ENCODE measurements at places on chromosomes 1 and 21.
A peak's percentile ranks its signal among the peaks of the same experiment; 100 is the strongest.

GRCh38 chr1:229199261-229200243 lies 71.4 kb upstream of the RAB4A start:
- DNase-seq, result no peak

DNA sequence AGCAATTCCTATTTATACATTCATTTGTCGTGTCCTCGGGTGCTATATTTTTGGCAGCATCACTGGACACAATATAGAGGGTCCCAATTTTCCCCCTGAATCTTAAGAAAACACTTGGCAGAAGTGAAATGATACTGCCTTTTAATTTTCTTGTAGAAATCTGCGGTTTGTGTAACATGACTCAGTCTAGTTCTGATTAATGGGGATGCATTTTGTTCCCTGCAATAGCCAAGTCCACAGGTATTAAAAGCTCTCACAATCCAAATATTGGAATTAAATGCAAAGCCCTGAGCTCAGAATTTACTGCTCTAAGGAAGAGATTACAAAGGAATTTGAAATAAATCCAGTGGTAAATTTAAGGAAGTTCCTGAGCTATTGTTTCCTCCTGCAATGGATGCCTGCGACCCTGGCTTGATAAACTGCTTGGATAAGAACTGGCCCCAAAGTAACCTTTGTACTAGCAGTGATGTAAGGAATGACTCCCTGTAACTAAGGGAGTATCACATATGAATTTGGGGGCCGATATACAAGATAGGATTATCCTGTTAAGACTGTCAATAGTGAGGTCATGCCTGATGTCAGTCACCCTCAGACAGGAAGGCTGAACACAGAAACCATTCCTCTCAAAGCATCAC lies 349.7 kb upstream of the C1orf87 start:
- no peak for DNase-seq

- DNase-seq, result peak; percentile 62
These were observed 93.3 kb downstream of the PDE9A start for GRCh38 chr21:42746593-42747275.

GRCh38 chr1:71835442-71835813 lies 446.9 kb downstream of the NEGR1 start:
- DNase-seq, result no peak

Data from CD4-positive, alpha-beta memory T cell (primary cell).